CD4-positive, alpha-beta T cell treated with Interleukin-2 at 100 ng/mL for 4 hours (primary cell): ENCODE measurements at places on chromosomes 7 and 10.

- DNase-seq, result no peak
Measured at GRCh38 chr10:49225218-49225876, 37.2 kb upstream of the TMEM273 start.

- peak; percentile 30 for DNase-seq
Measured at GRCh38 chr7:2038931-2039728, 193.6 kb downstream of the MAD1L1 start.

GRCh38 chr10:124084708-124085107 is 8.7 kb downstream of the CHST15 start:
- no peak for DNase-seq

- no peak for DNase-seq
Measured at GRCh38 chr10:56522166-56522565, 161.1 kb upstream of the ZWINT start.

DNA sequence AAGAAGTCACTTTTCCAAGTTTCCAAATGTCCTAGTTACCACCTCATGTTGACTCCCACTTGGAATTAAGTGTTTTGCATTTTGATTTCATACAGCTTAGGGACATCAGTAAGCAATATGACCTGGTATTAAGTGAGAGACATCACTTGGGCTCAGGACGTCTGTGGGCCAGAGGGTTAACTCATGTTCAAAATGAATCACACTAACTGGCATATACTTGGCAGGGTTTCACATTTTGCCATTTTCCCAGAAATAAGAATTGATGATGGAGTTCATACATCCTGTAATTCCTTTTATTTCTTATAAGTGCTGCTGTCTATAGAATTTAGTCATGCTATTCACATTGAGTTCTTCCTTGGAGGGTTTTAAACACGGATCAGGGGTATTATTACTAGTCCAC is 516.5 kb downstream of the PHTF2 start:
- no peak for DNase-seq

DNA sequence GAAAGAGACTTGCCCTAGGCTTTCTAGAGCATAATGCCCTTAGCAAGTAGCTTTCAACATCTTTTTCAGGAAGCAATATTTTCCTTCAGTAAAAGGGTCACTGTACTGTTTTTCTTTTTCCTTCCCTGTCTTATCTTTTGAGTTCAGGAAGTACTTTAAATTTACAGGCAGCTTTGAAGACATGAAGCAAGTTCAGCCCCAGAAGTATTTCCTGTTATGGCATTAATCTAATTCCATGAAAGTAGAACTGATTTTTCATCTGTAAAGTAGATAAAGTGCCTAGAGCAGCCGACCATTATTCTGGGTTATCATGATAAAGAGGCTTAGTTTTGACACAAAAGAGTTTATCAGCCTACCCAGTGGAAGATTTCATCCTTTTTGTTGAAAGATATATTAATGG is 288.2 kb downstream of the ADK start:
- no peak for DNase-seq

GRCh38 chr10:5234106-5234860 is 37.6 kb downstream of the AKR1C4 start:
- peak; percentile 1 for DNase-seq

- DNase-seq, result no peak
Measured at GRCh38 chr7:116206141-116206540, 4.2 kb upstream of the TES start.

DNA sequence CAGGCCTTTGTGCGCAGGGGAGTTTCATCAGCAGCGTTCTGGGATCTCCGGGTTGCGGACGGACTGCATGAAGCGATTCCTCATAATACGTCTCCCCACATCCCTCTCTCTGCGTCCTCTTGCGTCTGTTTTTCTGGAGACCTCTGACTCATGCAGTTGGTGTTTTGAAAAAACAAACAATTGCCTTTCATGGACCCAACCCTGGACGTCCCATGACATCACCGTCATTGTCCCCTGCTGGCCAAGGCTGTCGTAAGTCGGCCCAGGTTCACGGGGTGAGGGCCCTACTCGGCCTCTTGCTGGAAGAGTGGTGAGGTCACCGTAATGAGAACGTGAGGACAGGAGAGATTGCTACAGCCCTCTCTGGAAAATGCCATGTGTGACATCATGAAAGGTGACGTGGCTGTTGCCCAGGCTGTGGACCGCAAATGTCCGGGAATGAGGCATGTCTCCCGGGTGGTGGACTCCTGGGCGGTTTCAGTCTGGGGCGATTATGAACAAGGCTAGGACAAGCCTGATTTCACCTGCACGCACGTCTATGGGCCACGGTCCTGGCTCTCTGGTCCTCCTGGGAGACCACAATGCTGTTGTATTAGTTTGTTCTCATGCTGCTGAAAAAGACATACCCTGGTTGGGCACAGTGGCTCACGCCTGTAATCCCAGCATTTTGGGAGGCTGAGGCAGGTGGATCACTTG is 9.8 kb upstream of the MAFK start:
- DNase-seq, result no peak

DNA sequence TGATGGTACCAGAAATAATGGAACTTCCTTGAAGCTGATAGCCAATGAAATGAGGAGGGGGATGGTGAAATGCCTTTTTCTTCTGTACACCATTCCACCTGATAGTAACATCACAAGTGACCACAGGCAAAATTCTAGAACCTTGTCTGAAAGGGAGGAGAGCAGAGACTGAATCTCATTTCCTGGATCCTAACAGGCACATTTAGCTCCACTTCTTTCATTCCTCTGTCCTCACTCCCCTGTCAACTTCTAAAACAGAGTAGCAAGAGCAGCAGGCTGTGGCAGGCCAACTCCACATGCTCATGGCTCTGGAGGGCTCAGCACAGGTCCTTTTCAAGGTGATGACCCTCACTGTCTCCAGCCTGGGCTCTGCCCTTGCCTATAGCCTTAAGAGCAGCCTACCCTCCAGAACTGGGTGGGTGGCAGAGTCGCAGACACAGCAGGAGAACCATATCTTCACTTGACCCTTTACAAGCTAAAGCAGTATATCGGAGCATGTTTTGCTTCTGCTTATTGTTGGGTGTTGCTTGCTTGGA is at the start of gene LRRC18:
Gene LRRC18 (minus strand): TSS at position 51 of the 536 bp plus-strand sequence. CDS start 25,685 bp downstream, outside the sequence.
- DNase-seq, result no peak

- no peak for DNase-seq
Measured at GRCh38 chr10:21417172-21417712, 108.2 kb downstream of the SKIDA1 start.

- DNase-seq, result no peak
Measured at GRCh38 chr10:132520177-132520811, 17.3 kb upstream of the INPP5A start.

GRCh38 chr7:23945472-23945871 is 235.5 kb downstream of the STK31 start:
- no peak for DNase-seq

GRCh38 chr7:140143997-140144396 is 32.8 kb downstream of the KDM7A start:
- DNase-seq, result no peak
